Ovary (tissue), 10 donors: ENCODE measurements at places on chromosomes 6 and 20.

- DNase-seq: no peak
These were observed 17.2 kb downstream of the ABT1 start for GRCh38 chr6:26613689-26614683.

- no peak for DNase-seq
These were observed 10.2 kb upstream of the MMS22L start for GRCh38 chr6:97293198-97293696.

GRCh38 chr6:18161431-18161830 lies 6.2 kb downstream of the KDM1B start:
- no peak for DNase-seq

- peak; percentile 87 for DNase-seq
These were observed 223.6 kb upstream of the CITED2 start for GRCh38 chr6:139597771-139598755.

- DNase-seq: no peak
These were observed 101.5 kb downstream of the RWDD2A start for GRCh38 chr6:83294676-83295075.

DNA sequence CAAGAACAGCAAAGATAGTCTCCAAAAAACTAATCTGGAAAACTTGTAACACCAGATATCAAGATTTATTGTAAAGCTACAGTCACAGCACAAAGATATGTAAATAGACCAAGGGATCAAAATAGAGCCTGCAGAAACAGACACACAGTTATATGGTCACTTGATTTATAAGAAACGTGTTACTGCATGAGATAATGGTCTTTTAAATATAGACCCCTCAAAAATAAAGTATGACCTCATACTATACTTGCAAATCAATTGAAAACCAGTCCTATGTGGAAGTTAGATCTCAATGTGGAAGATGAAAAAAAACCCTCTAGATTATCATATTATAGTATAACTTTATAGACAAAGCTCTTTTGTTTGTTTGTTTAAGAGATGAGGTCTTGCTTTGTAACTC lies 247.3 kb upstream of the CNR1 start:
- DNase-seq: no peak

DNA sequence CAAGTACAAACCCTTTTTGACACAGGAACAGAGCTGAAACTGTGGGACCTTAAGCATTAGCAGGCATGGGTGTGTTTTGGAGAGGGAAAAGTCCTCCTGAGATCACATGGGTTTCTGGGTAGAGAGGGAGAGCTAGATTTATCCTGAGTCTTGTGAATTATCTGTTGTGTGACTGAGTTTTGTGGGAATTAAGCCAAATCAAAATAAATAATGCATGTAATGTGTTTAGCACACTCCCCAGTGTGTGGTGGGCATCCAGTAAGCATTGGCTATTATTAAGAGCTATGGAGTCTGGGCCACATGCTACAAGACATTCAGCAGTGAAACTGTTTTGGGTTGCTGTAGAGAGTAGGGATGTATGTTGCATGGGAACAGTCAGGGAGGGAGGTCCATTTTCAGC lies 75.3 kb upstream of the JAG1 start:
- no peak for DNase-seq
